ENCODE measurements at places on chromosomes 1 and 21. TPM values are rescaled to one million over a fixed set of nuclear protein-coding genes. Genes with fewer than 3 reads are reported as not detected.

The APOBEC4 gene
- total RNA-seq, result not detected

The S100A8 gene
- 6.6 TPM for total RNA-seq

The CFAP126 gene
- total RNA-seq, result not detected

The HES2 gene
- total RNA-seq, result not detected

The TNFAIP8L2 gene
- 3.0 TPM for total RNA-seq

The TFAP2E gene
- 0.40 TPM for total RNA-seq

The LHX4 gene
- 0.04 TPM for total RNA-seq

The ARF1 gene
- total RNA-seq, result 109 TPM

The LGALS8 gene
- 23.4 TPM for total RNA-seq

The SLC9C2 gene
- not detected for total RNA-seq

The RNF186 gene
- total RNA-seq, result not detected

The AMY1B gene
- total RNA-seq, result not detected

The CA14 gene
- 4.0 TPM for total RNA-seq

The HPDL gene
- 2.6 TPM for total RNA-seq

The ITLN2 gene
- not detected for total RNA-seq

The GNL2 gene
- total RNA-seq, result 57.5 TPM

The PPCS gene
- 39.5 TPM for total RNA-seq

The SMIM11 gene
- 5.5 TPM for total RNA-seq

The EXO1 gene
- total RNA-seq, result 6.4 TPM
